Thoracic aorta (tissue), 2 donors: ENCODE measurements at places on chromosomes 3 and 15. TPM values are rescaled to one million over a fixed set of nuclear protein-coding genes. Genes with fewer than 3 reads are reported as not detected.

The LRRC31 gene
- not detected for total RNA-seq

The PRSS50 gene
- total RNA-seq, result 0.28 TPM

The C15orf39 gene
- 22.7 TPM for total RNA-seq

The SLC22A13 gene
- total RNA-seq, result 0.99 TPM

The DPH6 gene
- 34.8 TPM for total RNA-seq

The SLC51B gene
- total RNA-seq, result not detected

The MESP2 gene
- total RNA-seq, result not detected

The ITIH4 gene
- total RNA-seq, result 50.6 TPM

The RUVBL1 gene
- total RNA-seq, result 14.1 TPM

The FGF12 gene
- total RNA-seq, result not detected

The CLDN16 gene
- not detected for total RNA-seq

The TMEM207 gene
- not detected for total RNA-seq

The FAM43A gene
- total RNA-seq, result 17.8 TPM

The SLCO2A1 gene
- 115 TPM for total RNA-seq

The HHLA2 gene
- total RNA-seq, result not detected

The GPR87 gene
- total RNA-seq, result not detected

The PSTPIP1 gene
- 24.5 TPM for total RNA-seq

The SNX22 gene
- 0.27 TPM for total RNA-seq

The GABRR3 gene
- not detected for total RNA-seq

The HYKK gene
- total RNA-seq, result 6.8 TPM

The CFAP100 gene
- not detected for total RNA-seq

The MORF4L1 gene
- 330 TPM for total RNA-seq

The FAM174B gene
- 6.1 TPM for total RNA-seq

The ILDR1 gene
- not detected for total RNA-seq

The C3orf22 gene
- total RNA-seq, result not detected

The FETUB gene
- total RNA-seq, result not detected

The CCR3 gene
- total RNA-seq, result not detected

The ZMAT3 gene
- total RNA-seq, result 31.0 TPM

The KNG1 gene
- not detected for total RNA-seq

The MRPL47 gene
- 22.1 TPM for total RNA-seq

The SYNPR gene
- not detected for total RNA-seq

The PCSK6 gene
- total RNA-seq, result 5.1 TPM

The SST gene
- not detected for total RNA-seq

The PROS1 gene
- total RNA-seq, result 180 TPM

The VEPH1 gene
- total RNA-seq, result not detected

The TRPM1 gene
- not detected for total RNA-seq

The ALS2CL gene
- 41.7 TPM for total RNA-seq

The CA12 gene
- 8.1 TPM for total RNA-seq

The GDPGP1 gene
- 5.0 TPM for total RNA-seq

The PCOLCE2 gene
- 157 TPM for total RNA-seq

The CMTM8 gene
- total RNA-seq, result not detected

The TTC21A gene
- 3.0 TPM for total RNA-seq

The WNT7A gene
- not detected for total RNA-seq

The LMLN gene
- 4.1 TPM for total RNA-seq

The GOLGA8S gene
- total RNA-seq, result 0.42 TPM

The TPRG1 gene
- total RNA-seq, result 14.5 TPM

The THPO gene
- 1.1 TPM for total RNA-seq

The TM4SF4 gene
- total RNA-seq, result not detected

The STAC gene
- total RNA-seq, result 62.3 TPM

The FOXL2NB gene
- not detected for total RNA-seq

The EXD1 gene
- total RNA-seq, result not detected

The TMEM212 gene
- total RNA-seq, result not detected

The SATB1 gene
- total RNA-seq, result 33.0 TPM

The ITIH1 gene
- not detected for total RNA-seq

The CHRM5 gene
- total RNA-seq, result not detected

The LDHAL6B gene
- total RNA-seq, result not detected

The FAM98B gene
- total RNA-seq, result 14.0 TPM

The ITIH3 gene
- total RNA-seq, result 14.2 TPM

The RNU6-1 gene
- not detected for total RNA-seq
